ENCODE measurements at places on chromosomes 1 and 21.

DNA sequence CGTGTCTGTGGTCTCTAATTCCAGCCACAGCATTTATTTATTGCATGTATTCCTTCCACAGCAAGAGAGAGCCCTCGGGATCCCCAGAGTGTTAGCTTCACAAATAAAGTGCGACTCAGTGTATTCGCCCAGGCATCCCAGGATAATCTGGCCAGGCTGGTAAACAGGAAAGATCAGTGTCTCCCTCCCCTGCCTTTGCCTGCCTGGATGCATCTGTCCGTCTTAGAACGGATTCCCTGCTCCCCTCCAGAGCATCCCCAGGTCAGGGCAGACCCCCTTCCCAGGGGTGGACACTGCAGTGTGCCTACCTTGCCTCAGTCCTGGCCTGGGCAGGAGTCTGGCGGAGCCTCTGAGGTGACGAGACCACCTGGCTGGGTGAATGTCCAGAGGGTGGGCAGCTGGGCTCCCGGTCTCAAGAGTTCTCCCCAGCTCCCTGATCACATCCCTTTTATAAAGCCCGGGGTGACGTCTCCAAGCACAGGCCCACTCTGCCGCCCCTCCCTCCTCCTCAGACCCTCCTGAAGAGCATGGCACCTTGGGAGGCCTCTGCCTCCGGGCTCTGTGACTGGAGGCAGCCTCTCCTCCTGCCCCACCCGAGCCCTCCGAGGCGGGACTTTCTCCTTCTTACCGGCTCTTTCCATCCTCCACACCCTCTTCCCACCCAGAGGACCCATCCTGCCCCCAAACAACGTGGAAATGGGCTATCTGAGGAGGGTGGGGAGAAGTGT lies at the start of gene KISS1:
TSS of gene KISS1 (minus strand) at position 424 of the 728 bp plus-strand sequence. CDS start 3,615 bp downstream, outside the sequence.
- no peak for DNase-seq

DNA sequence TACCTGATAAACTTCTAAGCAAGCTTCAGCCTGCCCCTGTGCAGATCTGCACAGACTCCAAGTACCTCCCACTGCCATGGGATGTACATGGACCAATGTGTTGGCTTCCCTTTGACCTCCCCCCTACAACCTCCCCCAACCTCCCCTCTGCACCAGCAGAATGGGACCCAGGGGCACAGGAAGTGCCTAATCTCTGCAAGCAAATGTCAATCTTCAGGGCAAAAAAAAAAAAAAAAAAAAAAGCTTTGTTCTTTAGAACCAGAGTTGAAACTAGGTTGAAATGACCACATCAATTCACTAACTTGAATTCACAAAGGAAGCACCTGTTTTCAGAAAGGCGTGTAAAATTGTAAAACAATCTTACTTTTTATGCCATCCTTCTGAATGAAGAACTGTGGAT lies 53.9 kb upstream of the TIAM1 start:
- no peak for DNase-seq

- DNase-seq = no peak
Observed at GRCh38 chr21:16667395-16667794, 845.4 kb upstream of the CXADR start.

- no peak for DNase-seq
Observed at GRCh38 chr1:184649451-184649888, 105.2 kb downstream of the EDEM3 start.
